CD4-positive, alpha-beta T cell treated with Interleukin-10 for 1 hour (primary cell): ENCODE measurements at places on chromosomes 4 and X.

- peak; percentile 26 for DNase-seq
Observed at GRCh38 chr4:186297013-186297645, 31.1 kb downstream of the F11 start.

- DNase-seq: no peak
Observed at GRCh38 chr4:40377512-40378365, 42.6 kb downstream of the CHRNA9 start.

DNA sequence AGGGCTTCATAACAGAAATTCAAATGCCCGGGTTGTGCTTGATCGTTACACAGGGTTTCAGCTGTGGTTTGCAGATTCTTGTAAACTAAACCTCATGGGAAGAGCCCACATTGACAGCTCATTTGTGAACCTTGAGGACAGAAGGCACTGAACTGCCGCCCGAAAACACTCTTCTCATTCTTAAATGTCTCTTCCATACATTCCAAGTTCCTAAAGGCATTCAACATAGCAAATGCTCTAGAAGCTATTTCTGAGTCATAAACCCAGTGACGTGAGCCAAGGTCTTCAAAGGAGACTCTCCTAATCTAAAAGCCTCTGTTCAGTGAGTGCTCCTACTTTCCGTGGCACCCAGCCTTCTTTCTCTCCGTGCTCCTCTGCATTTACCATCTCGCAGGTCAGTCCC lies 737.8 kb upstream of the FRG1 start:
- no peak for DNase-seq

DNA sequence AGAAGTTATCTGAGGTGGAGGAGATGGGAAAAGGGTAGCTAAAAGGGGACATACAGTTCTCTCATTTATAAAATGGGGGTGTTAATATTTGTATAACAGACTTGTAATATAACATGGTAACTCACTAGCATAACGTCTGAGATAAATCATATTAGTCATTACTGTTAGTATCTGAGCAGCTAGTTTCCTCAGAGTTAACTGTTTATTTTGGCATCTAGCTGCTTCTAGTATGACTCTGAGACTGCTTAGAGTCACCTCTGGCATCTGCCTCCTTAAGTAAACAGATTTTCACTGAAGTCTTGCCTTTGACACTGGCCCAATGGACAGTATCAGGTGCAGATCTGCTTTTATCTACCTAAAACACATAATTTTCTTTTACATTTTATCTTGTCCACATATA lies 58.1 kb downstream of the SLC30A9 start:
- DNase-seq: no peak

- no peak for DNase-seq
Observed at GRCh38 chr4:182143822-182144625, 99.2 kb upstream of the TENM3 start.

GRCh38 chr4:76215077-76215476 lies 1.5 kb upstream of the SCARB2 start:
- no peak for DNase-seq

DNA sequence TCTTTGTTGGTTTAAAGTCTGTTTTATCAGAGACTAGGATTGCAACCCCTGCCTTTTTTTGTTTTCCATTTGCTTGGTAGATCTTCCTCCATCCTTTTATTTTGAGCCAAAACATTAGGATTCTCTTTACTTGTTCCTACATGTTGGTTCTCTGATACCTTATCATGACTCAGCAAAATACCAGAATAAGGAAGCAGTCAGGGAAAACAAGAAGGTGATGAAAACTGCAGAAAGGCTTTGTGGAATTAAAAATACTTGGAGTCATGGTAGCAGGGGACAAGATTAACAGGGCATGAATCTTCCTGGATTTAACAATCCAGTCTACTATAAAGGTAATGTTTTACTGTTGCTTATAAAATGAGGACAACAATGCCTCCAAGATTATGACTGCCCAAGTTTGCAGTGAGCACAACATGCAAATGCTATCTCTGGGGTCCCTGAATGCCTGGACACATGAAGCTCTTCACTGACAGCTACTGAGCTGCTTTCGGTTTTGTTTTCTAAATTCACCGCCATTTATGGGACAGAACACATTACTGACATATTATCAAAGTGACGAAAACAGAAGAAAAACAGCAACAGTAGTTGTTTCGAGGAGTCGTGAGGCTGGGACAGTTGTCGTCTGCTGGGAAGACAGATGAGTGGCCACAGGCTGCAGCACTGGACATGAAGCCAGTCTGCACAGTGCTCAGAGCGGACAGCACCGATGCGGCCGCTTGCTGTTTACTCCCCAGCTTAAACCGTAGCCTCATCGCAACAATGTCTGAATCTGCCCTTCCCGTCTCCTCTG lies 174.5 kb upstream of the DKK2 start:
- DNase-seq: no peak

- no peak for DNase-seq
Observed at GRCh38 chrX:9471571-9471985, 6.7 kb downstream of the TBL1X start.

DNA sequence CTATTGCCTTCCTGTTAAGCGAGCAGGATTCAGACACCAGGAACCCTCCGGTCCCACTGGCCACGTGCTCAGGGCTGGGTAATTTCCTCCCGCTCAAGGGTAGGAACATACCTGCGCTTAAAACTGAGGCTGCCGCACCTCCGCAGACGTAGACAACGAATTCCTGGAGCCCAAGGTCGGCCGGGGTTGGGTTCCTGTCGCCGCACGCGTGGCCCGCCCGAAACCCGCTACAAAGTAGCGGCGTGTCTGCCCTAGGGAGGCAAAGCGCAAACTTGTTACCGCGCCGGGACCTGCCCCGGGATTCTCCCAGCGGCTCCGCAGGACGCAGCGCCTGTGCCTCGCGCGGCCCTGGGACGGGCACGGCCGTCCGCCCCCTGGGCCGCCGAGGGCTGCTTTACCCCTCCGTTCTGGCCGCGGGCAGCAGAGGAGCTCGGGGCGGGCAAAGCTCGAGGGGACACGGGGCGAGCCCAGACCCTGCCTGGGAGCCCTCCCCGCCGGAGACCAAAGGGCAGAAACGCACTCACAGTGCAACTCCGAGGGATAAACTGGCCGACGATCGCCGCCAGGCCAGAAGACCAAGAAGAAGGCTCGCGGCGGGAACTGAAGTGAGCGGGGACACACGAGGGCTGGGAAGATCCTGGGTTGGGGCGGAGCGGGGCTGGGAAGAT lies at the start of gene ERVMER34-1:
ERVMER34-1 (minus strand) TSS at position 607 of the 668 bp plus-strand sequence. CDS start 5,905 bp downstream, outside the sequence.
- DNase-seq: no peak

DNA sequence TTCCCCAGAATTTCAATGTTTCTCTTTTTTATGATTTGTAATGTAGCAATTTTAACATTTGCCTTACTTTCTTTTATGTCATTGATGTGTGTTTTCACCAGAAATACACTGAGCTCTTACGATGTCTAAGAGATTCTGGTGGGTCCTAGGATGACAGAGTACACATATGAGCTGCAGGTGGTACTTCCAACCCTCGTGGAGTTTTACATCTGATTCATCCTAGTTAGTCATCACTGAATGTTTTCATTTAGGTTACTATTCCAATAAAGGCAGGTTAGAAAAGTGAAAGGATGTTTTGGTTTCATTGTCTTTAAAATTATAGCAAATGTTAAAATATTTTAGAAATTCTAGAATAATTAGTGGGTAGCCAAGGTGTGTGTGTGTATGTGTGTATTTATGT lies 605.9 kb downstream of the ADGRL3 start:
- DNase-seq: no peak

DNA sequence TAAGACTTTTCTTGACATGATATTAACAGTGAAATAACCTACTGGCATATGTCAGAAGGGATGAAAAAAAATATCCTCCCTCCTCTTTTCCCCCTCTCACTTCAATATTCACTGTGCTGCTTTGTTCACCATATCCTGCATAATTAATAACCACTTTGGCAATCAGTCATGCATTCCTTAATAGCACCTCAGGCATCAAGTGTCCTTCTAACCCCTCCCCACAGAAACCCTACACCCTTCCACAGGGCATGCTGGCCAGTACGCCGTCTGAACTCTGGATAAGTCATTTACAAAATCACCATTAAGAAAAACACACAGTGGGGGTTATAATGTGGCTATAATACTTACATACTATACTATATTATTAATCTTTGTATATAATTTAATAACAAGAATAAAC lies 165.9 kb downstream of the PDGFC start:
- DNase-seq: no peak

- DNase-seq: no peak
Observed at GRCh38 chr4:129783596-129783995, 687.6 kb downstream of the C4orf33 start.

- DNase-seq: no peak
Observed at GRCh38 chrX:40090050-40090804, 7.5 kb downstream of the BCOR start.

GRCh38 chr4:150387981-150388380 lies 194.0 kb upstream of the MAB21L2 start:
- DNase-seq: no peak

DNA sequence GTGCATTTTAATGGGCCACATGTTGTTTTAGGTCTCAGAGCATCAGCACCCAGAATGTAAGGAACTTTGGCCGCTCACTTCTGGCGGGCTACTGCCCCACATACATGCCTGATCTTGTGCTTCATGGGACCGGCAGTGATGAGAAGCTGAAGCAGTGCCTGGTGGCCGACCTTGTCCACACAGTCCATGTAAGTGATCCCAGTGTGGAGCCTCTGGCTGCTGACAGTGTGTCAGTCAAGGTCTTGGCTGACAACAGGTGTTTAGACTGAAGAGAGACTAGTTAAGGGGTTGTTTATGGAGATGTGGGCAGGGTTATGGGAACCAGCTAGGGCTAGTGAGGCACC lies 101.4 kb downstream of the FNIP2 start:
- DNase-seq: no peak

GRCh38 chrX:132017431-132018185 lies 5.5 kb upstream of the STK26 start:
- no peak for DNase-seq

DNA sequence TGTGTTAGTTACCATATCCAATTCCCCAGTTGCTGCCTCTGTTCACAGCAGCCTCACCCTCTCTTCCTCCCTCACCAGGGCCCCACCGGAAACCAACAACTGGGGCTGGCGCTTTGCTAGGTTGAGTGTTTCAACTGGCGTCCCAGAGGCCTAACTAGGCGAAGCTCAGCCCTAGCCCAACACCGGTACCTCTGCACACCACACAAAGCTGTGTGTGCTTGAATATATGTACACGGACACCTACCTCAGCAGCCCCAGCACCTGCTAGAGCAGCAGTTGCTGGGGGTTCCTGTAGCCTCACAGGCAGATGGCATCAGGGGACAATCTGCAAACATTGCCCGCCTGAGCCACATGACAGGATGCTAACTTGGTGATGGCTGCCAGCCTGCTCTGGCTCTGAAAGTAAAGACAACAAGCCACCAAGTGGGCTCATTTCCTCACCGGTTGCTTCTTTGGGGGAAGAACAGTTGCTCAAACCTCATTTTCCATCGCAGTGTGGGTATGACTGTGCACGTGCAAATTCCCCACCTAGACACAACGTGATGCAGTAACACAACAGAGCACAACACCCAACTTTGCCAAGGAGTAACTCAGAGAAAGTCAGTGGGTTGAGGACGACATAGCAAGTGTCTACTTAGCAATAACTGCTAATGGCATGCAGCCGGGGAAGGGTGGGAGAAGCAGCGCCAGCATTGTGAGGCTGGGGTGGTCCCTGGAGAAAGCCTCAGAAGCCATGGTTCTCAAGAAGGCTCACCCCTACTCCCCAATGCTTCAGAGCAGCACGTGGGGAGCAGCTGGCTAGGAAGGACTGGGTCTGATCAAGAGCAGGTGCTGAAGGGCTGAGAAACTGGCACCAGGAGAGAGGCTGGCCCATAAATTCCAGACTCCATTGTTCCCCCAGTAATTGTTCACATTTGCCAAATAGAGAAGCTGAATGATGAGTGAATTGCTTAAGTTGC lies 139.5 kb downstream of the SH3KBP1 start:
- DNase-seq: peak; percentile 83

GRCh38 chrX:131394384-131394783 lies 105.3 kb upstream of the IGSF1 start:
- no peak for DNase-seq

DNA sequence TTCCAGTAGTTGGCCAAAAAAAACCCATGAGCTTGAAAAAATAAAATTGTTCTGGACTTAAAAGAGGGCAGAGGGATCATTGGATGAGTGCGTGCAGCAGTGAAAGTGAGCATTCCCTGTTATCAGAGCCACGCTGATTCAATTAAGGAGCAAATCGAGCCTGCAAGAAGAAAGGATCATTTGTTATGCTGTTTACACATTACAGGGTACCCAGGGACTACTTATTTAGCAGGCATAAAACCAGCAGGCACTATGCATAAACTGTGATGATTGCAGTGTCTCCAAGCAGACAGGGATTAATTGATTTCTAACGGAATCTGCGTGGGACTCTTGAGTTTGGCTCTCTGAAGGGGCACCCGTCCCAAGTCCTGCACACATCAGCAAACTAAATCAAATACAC lies 83.5 kb downstream of the SHOX start:
- DNase-seq: no peak

DNA sequence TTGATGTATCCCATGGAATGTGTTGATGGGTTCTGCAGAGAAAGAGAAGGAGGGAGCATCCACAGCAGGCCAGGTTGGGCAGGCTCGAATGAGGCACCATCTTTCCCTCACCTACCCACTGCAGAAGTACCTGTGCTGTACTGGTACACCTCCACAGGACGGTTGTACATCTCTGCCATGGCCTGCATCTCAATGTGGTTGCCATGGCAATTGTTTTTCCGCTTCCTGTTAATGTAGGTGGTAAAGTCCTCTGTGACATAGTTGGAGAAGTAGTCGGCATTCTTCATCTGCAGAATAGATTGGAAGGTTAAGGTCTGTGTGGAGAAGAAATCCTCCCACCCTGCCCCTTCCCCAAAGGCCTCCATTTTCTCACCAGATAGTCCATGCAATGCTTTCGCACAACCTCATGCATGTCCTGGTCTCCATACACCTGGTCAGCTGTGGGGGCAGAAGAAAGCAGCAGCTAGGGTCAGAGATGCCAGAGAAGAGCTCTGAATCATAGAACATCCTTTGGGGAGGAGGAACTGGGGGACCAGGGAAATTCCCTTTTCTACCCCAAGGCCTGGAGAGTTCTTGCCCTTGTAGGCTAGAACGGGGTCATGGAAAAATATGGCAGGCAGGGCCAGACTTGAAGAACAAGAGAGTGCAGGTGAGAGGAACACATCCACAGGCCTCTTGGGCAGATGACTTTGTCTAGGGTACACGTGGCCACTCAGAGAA lies 15.9 kb upstream of the PIM2 start:
- DNase-seq: peak; percentile 82

- no peak for DNase-seq
Observed at GRCh38 chr4:8205749-8206611, 6.9 kb downstream of the SH3TC1 start.

DNA sequence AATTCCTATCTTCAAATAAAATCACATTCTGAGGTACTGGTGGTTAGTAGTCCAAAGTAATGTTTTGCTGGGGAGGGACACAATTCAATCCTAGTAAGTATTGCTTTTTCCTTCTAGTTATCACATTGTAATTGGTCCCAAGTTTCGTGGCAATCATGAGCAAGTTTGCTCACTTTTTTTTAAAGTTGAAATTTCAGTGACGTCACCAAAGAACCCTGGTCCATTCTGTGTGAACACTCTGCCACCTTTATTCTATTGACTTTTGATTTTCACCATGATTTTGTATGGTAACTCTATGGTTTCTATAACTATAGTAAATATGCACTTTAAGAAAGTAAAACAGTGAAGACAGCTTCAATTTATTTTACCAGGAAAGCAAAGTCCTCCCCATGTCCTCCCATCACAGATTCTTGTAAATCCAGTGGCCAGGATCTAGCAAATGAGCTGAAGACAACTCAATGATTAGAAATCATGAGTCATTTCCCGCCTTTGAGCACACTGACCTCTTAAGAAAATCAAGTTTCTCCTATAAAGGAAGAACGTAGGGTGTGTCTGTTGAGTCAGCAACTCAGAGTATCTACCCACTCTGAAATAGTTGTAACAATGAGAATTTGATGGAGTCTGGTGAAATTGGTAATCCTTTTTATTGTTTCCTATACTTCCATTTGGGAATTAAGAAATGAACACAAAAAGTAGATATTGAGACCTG lies 1306.6 kb upstream of the PABPC4L start:
- DNase-seq: no peak
